ENCODE measurements at places on chromosomes 5 and 9.

GRCh38 chr5:66609615-66610014 is 13.4 kb downstream of the MAST4 start:
- DNase-seq = no peak

DNA sequence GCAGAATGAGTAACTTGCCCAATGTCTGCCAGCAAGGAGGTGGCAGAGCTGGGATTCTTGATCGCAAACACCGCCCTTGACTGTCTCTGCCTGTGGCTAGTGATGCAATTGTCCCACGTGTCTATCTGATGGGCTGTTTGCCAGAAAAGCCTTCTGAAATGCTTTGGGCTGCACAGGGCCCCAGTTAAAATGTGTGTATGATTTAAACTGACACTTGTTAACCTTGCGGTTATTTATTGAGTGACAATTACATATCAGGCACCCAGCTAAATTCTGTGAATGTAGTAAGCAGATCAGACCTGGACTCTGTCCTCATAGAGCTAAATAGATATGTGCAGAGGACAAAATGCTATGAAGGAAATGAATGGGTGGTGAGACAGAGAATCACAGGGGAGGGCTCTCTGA is 11.6 kb upstream of the IL12B start:
- DNase-seq = peak; percentile 57

DNA sequence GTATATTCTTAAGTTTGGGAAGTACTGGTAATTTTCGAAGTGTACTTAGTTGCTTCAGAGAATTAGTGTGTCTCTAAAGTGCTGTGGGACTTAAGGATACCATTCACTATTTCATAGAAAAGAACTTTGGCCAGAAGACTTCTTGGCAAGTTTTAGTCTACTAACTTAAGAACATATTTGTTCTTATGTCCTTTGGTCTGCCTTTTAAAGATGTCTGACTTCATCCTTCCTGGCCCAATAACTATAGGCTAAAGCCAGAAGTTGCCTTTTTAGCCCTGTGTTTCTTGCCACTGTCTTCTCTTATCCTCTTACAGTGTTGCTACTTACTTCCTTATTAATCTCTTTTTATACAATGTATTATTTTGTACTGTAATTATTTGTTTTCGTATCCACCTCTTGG is 6.3 kb downstream of the RBM27 start:
- no peak for DNase-seq

DNA sequence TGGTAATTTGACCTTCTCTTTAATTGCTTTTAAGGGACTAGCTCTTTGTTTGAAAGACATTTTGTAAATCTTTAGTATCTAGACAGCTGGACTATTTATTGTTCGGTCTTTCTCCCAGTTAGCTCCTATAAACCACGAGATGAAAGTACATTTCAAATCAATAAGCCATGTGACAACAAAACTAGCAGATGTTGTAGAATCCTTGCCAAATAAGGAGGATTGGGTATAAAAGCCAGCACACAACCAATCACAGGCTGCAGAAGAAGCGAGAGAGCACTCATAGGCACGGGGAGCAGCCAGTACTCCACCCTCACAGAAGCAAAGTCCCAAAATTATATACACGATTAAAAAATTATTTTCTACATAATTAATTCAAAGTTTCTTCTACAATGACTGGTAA is 8.1 kb upstream of the OMD start:
- no peak for DNase-seq

DNA sequence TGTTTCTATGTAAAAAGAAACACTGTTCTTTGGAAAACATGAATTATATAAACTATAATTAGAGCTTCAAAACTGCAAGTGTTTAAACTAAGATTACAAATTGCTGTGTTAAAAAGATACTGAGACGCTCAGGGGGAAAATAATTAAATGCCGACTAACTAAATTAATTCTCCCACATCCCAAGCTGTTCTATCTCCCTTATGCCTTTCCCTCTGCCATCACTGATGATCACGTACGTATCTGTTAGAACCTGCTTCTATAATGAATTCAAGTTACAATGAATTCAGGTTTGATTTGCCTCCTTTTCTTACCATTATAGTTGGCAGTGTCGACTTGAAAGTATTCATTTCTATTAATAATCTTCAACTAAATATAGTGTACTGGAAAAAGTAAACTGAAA is 349.9 kb upstream of the CDH6 start:
- DNase-seq = no peak

GRCh38 chr9:21311889-21312288 is 6.8 kb upstream of the IFNA5 start:
- DNase-seq = no peak

DNA sequence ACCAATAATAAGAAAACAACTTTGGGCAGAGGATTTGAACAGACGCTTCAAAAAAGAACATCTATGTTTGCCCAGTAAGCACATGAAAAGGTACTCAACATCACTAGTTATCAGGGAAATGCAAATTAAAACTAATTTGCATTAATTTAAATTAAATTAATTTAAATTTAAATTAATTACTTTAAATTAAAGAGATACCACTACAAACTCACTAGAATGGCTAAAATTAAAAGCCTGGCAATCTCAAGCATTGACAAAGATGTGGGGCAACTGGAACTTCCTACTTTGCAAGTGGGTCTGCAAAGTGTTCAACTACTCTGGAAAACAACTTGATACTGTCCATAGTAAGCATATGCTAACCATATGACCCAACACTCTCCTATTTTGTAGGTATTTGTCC is 32.1 kb upstream of the ELL2 start:
- DNase-seq = no peak
